ENCODE measurements at places on chromosomes 5 and 9. TPM values are rescaled to one million over a fixed set of nuclear protein-coding genes. Genes with fewer than 3 reads are reported as not detected.

Gene GMCL2
- total RNA-seq = not detected

Gene ZNF608
- total RNA-seq = 14.7 TPM

Gene HAVCR2
- 0.72 TPM for total RNA-seq

Gene TUSC1
- total RNA-seq = 13.8 TPM

Gene TNFSF8
- total RNA-seq = not detected

Gene IL4
- total RNA-seq = not detected

Gene PHYHD1
- total RNA-seq = 7.6 TPM

Gene IFNA21
- not detected for total RNA-seq

Gene PELO
- total RNA-seq = 21.5 TPM

Gene BARHL1
- total RNA-seq = not detected

Gene IRX2
- total RNA-seq = 5.3 TPM

Gene TSSK1B
- 0.72 TPM for total RNA-seq

Gene NSUN2
- total RNA-seq = 39.4 TPM

Gene ALDH1A1
- total RNA-seq = 0.36 TPM

Gene MSX2
- 1.5 TPM for total RNA-seq

Gene UNC5A
- not detected for total RNA-seq

Gene POLE3
- 30.8 TPM for total RNA-seq

Gene SMIM33
- total RNA-seq = not detected

Gene MELK
- total RNA-seq = 8.3 TPM
